Thymus (tissue), 14 donors: ENCODE measurements at places on chromosomes 7 and 10.

DNA sequence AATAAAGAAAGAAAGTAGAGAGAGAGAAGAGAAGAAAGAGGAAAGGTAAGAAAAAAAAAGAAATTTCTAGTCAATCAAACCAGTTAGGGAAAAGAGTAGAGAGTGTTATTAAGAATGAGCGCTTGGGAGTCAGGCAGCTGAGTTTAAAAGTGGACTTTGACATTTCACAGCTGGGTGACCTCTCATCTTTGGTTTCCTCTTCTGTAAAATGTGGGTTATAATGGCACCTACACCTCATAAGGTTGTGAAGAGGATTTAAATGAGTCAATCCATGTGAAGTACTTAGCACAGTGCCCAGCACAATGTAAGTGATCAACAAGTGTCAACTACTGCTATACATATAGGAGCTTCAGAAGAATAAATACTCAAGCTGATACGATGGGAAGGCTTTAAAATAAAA, 12.2 kb downstream of the HOXA1 start:
- DNase-seq, result no peak

DNA sequence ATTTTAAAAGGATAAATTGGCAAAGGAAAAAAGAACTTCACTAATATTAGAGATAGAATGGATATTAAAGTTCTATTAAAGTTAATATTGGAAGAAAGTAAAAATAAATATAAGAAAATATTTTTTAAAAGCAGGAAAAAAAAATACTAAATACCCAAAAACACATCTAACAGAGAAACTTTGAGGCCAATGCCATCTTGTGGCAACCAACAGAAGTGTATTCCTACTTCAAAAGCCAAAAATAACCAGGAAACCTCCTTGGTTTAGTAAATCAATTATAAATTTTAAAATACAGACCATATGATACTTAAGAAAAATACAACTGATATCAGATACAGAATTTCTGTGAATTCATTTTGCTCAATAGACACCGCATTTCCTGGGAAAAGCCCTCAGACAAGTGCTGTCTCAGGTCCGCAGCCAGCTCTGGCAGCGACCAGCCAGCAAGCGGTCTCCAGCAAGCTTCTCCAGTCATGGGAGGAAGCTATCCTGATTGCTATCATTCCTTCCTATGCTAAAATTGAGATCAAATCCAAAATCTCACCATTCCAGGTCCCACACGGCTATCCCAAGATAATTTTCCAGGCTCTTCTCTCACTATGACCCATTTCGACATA, 65.3 kb downstream of the LMBR1 start:
- no peak for DNase-seq

DNA sequence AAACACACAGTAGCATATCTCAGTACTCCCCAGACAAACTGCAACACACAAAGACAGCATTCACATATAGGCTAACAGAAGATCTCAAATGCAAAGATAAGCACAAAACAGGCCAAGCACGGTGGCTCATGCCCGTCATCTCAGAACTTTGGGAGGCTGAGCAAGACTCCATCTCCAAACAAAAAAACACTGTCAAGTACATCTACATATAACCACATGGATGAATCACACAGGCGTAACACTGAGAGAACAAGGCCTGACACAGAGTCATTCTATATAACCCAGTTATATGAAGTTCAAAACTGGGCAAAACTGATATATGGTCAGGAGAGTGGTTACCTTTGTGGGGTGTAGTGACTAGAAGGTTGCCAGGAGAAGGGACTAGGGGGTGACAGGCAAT, 506.4 kb downstream of the KCNMA1 start:
- DNase-seq, result no peak

- DNase-seq, result peak; percentile 56
These were observed 681 bp upstream of the SPOCK2 start for GRCh38 chr10:72088889-72089575.

DNA sequence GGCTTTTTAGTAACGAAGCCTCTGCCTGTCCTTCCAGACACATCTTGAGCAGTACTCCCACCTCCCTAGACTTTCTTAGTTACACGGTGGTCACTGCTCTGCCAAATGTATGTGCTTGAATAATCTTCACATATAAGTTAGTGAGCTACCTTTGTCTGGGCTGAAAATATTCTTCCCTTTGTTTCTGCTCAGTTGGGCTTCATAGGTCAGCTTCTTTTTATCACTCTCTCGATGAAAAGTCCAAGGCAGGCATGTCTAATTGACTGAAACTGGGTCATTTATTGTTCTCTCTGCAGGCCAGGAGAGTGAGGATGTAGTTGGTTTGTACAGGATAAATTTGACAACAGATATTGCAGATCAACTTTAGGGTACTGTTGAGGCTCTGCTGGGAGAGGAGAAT, 636.7 kb upstream of the IGFBP3 start:
- no peak for DNase-seq

DNA sequence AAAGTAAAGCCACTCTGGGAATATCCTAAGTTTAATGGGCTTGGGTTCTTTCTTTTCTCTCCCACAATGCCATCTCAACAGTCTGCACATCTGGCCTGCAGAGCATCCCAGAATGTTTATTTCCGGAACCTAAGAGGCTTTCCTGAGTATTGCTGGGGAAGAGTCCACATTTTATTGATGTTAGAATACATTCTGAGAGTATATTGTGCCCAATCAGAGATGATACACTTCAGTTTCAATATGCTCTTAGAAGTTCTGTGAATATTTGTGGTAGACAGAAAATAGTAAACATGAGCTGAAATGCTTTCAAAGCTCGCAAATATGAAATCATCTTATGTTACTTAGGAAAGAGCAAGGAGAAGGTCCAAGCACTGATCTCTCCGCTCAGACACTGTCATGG, 200.6 kb downstream of the TWIST1 start:
- DNase-seq, result no peak

GRCh38 chr7:72313906-72314305, 98.2 kb downstream of the CALN1 start:
- no peak for DNase-seq

DNA sequence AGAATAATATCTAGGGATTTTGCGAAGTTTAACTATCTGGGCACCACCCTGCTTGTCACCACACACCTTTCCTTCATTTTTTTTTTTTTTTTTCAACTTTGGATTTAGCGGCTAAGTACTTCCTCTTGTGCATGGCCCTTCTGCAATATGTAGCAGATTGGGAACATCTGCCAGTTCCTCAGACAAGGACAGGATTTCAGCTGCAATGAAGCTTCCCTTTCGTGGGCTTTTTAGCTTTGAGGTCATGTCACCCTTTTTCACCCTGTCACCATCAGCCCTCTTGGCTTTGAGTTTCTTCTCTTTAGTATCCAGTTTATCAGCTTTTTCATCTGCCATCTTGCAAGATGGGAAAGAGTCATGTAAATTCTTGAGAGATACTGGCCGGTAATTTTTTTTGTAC, 81.6 kb upstream of the ETV1 start:
- no peak for DNase-seq

DNA sequence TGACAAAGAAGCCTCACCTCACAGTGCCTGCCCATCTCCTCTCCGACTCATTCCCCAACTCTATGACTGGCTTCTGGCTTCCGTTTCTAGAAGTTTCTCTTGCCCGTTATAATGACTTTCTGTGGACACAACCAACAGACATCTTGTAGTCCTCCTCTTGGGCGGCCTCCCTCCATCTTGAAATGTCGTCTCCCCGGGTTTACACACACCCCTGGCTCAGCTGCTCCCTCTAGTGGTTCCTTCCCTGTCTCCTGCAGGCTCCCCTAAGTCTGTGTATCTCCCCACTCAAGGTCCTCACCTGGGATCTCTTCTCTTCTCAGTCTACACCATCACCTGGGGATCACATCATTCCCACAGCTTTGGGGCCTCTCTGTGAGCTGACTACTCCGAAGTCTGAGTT, 123.4 kb upstream of the NEBL start:
- peak; percentile 5 for DNase-seq

- peak; percentile 6 for DNase-seq
These were observed 1.6 kb downstream of the SAMD9L start for GRCh38 chr7:93146472-93147141.

- DNase-seq, result peak; percentile 35
These were observed 16.2 kb upstream of the BLNK start for GRCh38 chr10:96287392-96288105.

GRCh38 chr7:139252451-139252850, 21.4 kb downstream of the UBN2 start:
- DNase-seq, result no peak

- DNase-seq, result no peak
These were observed 20.7 kb downstream of the GBX1 start for GRCh38 chr7:151146761-151147160.

GRCh38 chr7:108637049-108637621, 67.5 kb downstream of the DNAJB9 start:
- no peak for DNase-seq

GRCh38 chr7:3393862-3394261, 92.8 kb downstream of the SDK1 start:
- no peak for DNase-seq

DNA sequence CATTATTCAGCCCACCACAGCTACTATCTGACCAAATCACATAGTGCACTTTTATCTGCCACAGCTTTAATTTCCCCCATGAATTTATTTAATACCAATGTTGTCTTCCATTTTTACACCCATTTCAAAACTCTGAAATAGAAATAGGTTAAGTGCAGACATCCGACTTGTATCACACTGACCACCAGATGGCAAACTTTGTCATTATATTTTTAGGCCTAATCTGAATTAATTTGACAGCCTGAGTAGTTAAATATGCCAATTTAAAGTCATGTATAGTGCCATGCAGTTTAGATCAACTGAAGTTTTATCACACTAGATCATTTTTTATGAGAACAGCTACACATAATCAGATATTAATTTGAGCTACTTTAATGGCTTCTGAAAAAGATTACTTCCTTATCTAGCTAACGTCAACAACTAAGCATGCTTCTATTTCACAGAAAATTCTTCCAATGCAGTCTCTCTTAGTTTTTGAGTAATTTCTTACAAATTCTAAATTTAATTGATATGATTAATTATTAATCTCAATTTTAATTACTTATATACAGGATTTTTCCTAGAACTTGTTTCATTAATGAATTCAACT, 566.4 kb downstream of the GFRA1 start:
- DNase-seq, result no peak

DNA sequence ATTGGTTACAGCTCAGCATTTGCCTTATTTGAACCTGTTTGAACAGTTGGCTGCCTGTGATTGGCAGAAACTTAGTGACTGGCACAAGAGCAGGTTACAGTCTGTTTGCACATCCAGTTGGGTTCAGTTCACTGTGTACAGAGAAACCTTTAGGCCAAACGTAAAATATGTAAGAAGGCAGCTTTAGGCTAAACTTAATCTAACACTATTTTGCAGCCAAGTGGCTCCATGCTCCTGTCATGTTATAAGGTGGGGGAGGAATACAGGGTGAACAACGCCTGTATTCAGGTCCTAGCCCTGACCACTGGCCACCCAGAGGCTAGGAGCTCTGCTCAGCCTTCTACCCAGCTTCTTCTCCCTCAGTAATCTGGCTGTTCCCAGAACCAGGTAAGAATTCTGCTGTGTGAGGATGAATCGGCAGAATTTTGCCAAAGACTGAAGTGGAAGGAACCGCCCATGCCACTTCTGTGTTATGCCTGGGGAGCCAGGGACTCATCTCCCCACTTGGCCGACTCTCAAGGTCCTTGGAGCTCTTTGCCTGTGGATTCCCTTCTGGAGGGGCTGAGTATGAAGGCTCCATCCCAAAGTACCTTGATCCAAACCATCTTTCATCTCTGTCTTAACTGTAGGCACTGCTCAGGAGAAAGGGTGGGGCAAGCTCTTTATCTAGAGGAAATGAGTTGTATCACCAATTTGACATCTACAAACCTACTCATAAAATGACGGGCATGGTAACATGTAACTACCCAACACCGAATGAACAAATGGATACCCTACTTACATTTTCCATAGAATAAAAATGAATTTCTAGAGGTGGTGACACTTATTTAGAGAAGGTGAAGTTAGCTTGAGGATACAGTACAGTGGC, 164.4 kb upstream of the NAMPT start:
- DNase-seq, result no peak

DNA sequence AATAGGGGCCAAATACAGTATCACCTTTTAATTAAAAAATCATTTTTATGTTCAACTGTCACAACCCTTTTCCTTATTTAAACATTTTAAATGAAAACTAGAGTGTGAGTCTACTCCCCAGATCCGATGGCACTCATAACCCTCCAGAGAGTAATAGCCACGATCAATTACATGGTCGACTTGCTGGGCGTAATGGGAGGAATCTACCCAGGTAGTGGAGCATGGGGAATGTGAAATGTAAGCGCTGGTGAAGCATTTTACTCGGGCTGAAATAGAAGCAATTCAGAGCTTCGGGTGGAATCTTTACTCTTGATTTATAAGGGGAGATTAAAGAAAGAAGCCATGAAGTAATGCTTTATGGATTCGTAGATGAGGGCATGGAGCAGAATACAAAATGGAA, 321.9 kb downstream of the ACTR3B start:
- no peak for DNase-seq

- no peak for DNase-seq
These were observed 94.2 kb downstream of the HTR5A start for GRCh38 chr7:155164316-155164715.

GRCh38 chr10:130808686-130809085, 502.8 kb downstream of the TCERG1L start:
- no peak for DNase-seq

- no peak for DNase-seq
These were observed 213.1 kb downstream of the TPK1 start for GRCh38 chr7:144622745-144623144.

- DNase-seq, result no peak
These were observed 104.7 kb downstream of the NPSR1 start for GRCh38 chr7:34762764-34763163.

GRCh38 chr10:33137356-33138005, 179.5 kb upstream of the ITGB1 start:
- DNase-seq, result no peak

GRCh38 chr10:6770846-6771245, 190.8 kb upstream of the PRKCQ start:
- DNase-seq, result no peak

DNA sequence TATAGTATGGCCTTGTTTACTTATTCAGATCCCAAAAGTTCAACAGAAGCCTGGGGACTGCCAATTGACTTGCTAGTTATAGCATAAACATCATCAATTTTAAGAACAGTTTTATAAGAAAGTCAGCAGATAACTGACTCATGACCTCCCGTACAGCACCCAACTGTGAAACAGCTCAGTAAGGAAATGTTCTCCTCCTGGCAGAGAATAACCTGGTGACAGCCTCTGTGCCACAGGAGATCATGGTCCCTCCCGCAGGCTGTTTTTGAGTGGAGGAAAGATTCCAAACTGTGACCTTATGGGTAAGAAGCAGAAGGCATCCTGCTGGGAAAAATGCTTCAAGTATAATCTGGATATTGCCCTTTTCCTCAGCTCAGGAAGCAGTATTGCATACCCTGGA, 182.5 kb downstream of the SEMA3D start:
- DNase-seq, result no peak
